Peyer's patch (tissue), 4 donors: ENCODE measurements at places on chromosomes 7 and 10.

DNA sequence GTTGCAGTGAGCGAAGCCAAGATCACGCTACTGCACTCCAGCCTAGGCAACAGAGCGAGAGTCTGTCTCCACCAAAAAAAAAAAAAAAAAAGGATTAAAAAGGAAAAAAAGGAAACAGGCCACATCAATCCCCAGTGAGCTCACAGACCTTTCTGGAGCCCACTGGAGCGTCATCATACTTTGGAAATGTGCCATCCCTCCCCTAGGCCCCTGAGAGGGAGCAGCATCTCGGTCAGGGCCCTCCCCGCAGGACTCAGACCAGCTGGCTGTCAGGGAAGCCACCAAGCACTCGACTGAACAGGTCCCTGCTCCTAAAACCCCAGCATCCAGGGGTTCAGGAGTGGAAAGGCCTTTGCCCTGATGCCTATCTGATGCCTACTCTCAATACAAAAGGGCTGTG is 97.9 kb upstream of the SH2B2 start:
- DNase-seq: no peak

DNA sequence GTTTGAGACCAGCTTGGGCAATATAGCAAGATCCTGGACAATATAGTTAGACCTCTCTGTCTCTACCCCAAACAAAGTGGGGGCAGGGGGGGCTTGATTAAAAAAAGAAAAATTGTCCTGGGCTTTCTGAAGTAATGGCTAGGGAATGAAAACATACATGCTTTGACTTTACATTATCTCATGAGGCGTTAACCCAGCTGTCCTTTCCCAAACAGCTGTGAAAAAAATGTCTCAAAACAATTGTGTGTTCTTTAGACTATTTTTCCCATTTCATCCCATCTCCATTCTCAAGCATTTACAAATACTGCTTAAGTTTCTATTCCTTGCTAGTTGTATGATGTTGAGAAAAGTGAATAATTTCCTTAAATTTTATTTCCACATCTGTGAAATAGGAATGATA is 27.0 kb upstream of the CDK13 start:
- DNase-seq: no peak

DNA sequence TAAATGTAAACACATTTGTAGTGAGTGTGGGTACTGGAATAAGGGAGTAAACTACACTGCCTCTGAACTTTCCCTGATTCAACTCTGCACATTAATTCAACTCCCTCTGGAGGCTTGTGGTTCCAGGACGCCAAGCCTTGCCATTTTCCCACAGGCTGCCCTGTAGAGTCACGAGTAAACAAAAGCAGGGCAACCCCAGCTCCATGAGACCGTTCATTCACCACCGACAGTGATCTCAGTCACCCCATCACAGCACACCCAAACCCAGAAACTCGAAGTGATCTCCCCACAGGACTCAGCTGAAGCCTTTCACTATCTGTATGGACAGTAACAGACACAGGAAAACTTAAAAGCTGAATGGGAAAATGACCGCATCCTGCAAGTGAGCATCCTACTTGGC is 218.8 kb upstream of the FRMD4A start:
- DNase-seq: no peak

DNA sequence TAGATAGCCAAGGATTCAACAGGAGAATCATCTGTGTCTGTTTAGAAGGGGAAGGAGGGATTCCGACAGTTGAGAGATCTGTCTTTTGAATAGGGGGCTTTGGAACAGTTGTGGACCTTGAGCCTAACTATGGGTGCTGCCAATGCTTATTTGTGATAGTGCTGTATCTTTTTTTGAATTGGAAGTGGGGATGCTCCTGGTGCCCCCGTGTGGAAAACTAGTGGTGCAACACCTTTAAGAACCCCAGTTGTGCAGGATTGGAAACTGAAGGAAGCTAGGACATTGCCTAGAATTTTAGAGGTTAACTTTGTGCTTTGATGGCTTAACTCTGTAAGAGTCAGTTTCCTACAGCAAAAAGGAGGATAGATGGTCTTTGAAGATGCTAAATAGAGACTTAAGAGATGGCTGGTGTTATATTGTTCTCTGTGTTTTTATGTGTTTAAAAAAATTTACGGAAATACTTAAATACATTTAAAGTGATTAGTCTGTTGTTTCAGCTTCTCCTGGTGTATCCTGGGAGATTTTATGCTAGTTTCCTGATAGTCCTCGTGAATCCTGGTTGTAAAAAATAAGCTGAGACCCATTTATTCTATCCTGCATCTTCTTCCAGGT is 69.3 kb downstream of the AP3M1 start:
- no peak for DNase-seq

- no peak for DNase-seq
Observed at GRCh38 chr7:44995555-44996493, 4.2 kb upstream of the CCM2 start.

GRCh38 chr7:106430103-106430502 is 145.3 kb upstream of the NAMPT start:
- DNase-seq: no peak

GRCh38 chr7:43112941-43113621 is 634 bp downstream of the HECW1 start:
- DNase-seq: no peak

GRCh38 chr10:73339436-73339835 is 19.2 kb downstream of the CFAP70 start:
- no peak for DNase-seq

GRCh38 chr7:81075150-81075549 is 156.3 kb upstream of the SEMA3C start:
- DNase-seq: no peak

- DNase-seq: no peak
Observed at GRCh38 chr7:92973974-92974373, 137.6 kb upstream of the CDK6 start.

- DNase-seq: no peak
Observed at GRCh38 chr7:51290304-51290637, 26.3 kb downstream of the COBL start.

DNA sequence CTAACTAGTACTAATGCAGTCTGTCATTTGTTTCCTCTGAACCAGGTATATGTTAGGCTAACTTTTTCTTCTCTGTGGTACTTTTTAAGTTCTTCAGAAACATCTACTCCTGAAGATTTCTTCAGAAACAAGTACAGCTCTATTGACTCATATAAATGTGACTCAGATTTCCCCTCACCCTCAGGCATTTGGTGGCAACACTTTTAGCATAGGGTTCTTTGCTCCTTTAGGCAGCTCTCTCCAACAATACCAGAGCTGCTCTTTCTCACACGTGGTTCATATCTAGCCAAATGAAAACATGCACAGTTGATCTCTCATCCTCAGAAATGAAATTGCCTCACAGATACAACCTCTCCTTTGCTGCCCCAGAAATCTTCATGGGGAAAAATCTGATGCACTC is 939.8 kb downstream of the SORCS1 start:
- no peak for DNase-seq

- DNase-seq: no peak
Observed at GRCh38 chr7:46321556-46322205, 400.6 kb upstream of the IGFBP3 start.

- DNase-seq: no peak
Observed at GRCh38 chr10:66180581-66181318, 745.1 kb upstream of the LRRTM3 start.
